Glutamatergic neuron (in vitro differentiated cells): ENCODE measurements at places on chromosomes 12 and 14.

DNA sequence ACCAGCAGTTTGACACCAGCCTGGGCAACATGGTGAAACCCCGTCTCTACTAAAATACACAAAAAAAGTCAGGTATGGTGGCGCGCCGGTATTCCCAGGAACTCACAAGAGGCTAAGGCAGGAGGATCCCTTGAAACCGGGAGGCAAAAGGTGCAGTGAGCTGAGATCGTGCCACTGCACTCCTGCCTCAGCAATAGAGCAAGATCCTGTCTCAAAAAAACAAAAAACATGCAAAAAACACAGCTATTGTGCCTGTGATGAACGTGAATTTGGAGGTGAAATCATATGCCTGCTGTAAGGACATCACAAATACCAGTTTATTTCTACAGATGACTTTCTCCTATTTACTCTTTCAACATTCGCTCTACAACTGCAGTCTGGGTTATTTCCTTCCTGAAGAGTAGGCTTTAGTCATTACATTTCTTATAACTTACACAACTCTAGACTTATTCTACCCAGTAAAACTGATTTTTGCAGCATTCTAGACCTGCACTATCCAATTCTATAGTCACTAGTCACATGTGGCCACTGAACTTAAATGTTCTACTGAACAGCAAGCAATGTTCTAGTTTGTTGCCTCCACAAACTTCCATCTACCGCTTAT lies 48.3 kb downstream of the HNRNPC start:
- no peak for DNase-seq

GRCh38 chr12:48030173-48030650 lies 25.9 kb upstream of the COL2A1 start:
- no peak for DNase-seq

GRCh38 chr14:75267141-75267721 lies 11.4 kb upstream of the FOS start:
- no peak for DNase-seq

DNA sequence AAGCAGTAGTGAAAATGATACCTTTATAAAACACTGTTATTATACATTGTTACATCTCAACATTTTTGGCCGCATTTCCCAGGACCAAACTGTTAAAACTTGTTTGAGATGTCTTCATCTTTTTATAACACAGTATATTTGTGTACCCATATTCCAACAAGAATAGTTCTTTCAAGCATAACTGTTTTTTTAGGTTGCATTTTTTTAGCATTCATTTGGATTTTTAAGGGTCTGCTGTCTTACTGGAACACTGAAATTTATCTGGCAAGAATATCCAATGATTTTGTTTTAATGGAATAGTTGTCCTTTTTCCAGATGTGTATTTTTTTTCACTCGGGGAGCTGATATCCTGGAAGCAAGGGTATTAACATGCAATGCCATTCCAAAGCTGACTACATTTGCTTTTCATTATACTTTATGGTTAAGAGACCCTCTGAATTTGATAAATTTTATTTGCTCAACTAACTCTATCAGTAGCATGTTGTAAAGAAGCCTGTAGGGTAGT lies 8.9 kb upstream of the NAV3 start:
- DNase-seq, result no peak

DNA sequence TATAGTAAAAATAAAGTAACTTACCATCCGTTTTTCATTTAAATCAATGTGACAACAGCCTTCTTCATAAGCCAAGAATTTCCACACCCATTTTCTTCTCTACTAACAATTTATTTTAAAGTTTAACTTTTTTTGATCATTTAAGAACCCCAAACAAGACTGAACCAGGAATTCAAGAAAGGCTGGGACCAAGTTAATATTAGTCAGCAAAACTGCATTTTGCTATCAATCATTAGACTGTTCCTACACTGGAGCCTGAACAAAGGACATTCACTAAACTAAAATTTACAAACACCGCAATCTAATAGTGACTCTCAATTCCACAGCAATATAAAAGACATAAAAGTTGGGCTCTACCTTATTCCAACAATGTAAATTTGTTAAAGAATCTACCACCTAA lies 73.6 kb downstream of the OSBPL8 start:
- no peak for DNase-seq

DNA sequence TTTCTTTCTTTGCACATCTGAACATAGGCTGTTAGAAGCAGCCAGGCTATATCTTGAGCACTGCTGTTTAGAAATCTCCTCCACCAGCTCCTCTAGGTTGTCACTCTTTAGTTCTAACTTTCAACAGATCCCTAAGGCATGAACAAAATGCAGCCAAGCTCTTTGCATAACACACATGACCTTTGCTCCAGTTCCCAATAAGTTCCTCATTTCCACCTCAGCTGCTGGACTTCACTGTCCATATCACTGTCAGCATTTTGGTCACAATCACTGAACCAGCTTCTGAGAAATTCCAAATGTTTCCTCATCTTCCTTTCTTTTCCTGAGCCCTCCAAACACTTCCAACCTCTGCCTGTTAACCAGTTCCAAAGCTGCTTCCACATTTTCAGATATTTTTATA lies 27.6 kb upstream of the C14orf132 start:
- DNase-seq, result no peak

GRCh38 chr14:56280843-56281242 lies 162.6 kb downstream of the PELI2 start:
- DNase-seq, result no peak

- DNase-seq, result no peak
Observed at GRCh38 chr14:63100552-63100951, 55.3 kb upstream of the KCNH5 start.

DNA sequence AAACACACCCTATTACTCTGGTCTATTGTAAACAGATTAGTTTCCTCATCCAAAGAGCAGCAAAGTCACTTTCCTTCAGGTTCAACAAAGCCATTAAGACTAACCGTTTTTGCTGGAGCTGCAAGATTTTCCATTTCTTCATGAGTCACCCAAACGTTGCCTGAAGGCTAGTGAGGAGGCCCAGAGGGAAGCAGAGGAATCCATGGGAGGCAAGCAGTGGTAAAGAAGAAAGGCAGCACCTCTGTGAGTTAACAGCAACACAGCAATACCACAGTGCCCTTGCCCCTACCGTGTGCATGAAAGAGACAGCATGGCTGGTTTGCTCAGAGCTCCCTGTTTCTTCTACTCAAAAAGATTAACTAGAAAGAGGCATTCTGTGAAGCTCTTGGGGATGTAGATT lies 206.3 kb downstream of the ACSS3 start:
- DNase-seq, result no peak

GRCh38 chr14:70018230-70018629 lies 139.0 kb downstream of the SMOC1 start:
- no peak for DNase-seq
